ENCODE measurements at places on chromosomes 2 and 18.
A peak's percentile ranks its signal among the peaks of the same experiment; 100 is the strongest.

DNA sequence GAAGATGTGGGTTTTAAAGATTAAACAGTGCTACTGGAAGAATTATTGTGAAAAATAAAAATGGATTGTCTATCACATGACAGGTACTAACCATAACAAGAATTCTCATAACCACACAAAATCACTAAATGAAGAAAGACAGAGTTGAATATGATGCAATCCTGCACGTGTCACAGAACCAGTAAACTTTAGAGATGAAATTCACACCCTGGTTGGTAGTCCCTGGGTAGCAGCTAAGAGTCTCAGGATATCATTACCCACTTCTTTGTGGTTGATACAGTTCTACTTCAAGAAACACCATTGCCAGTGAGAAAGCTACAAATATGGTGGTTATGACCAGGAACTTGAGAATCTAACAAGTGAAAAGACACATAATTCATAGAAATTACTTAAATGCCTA, 450.2 kb downstream of the ERBB4 start:
- no peak for DNase-seq

DNA sequence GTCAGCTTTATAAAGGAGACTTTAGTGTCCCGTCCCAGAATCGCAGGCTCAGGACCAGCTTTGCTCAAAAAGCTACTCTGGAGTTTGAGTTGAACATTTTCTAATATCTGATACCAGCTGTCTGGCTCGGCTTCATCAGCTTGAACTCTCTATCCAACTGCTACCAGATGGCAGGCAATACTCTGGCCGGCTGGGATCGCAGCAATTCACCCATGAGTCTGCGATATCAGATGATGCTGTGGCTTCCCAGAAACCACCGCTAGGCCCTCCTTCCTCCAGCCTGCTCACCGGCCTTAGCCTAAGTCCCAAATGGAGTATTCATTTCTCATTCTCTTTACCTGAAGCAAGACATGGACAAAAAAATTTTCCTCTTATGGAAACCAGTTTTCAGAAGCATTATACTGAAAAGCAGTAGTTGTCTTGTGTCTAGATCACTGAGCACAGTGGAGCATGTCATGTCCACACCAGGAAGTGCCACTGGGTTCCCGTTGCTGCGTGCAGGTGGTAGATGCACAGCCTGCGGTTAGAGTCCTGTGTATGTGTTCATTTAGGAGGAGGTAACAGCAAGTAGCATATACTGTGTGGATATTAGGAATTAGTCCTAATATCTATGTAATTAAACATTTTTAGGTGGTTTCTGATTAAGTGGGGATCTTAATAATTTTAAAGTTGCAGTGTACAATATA, 162.0 kb upstream of the SOX11 start:
- DNase-seq, result no peak

DNA sequence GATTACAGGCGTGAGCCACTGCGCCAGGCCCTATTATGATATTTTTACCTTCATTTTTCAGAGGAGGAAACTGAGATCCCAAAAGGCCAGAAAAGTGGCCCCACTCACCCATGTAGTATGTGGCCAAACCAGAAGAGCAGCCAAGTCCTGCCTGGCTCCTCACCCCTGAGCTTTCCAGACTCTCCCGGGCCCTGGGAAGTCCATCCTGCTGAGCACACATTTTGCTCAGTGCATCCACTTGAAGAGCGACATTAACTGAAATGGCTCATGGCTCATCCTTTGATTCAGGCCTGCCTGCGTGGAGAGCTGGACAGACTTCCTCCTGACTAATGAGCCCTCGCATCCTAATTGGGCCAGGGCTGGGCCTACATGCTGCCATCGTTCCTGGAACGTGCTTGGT, 9.5 kb upstream of the NGEF start:
- no peak for DNase-seq

DNA sequence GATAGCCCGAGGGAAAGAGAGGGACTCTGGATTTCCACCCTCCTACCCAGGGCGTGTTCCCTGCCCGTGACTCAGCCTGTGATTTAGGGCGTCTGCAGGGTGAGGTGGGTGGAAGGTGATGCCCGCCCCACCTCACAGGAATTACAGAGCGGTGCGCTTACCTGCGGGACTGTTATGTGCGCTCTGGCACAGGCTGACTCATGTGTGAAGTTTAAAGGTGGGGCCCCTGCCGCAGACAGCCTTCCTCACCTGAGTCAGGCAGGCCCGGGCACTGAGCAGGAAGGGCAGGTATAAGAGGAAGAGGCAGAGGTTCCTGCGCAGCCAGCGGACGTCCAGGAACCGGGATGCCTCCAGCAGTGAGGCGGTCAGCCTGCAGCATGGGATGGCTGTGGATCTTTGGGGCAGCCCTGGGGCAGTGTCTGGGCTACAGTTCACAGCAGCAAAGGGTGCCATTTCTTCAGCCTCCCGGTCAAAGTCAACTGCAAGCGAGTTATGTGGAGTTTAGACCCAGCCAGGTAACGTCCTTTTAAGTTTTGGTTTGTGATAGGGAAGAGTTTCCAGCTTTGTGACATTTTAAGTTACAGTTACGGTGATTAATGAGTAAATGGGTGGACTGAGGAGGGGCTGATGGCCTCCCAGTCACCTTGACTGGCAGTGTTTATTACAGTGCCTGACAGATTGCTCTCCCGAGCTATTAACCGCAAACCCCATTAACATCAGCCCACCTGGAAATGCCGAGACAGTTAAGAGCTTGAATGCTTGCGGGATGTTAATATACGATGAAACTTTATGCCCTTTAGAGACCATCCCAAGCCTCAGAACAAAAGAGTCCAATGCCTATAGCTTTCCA, 141.6 kb upstream of the TTC39C start:
- DNase-seq, result no peak

- no peak for DNase-seq
Observed at GRCh38 chr18:41630232-41630886, 324.7 kb upstream of the PIK3C3 start.

GRCh38 chr2:95225658-95226057, 18.3 kb downstream of the ZNF892 start:
- DNase-seq, result no peak

DNA sequence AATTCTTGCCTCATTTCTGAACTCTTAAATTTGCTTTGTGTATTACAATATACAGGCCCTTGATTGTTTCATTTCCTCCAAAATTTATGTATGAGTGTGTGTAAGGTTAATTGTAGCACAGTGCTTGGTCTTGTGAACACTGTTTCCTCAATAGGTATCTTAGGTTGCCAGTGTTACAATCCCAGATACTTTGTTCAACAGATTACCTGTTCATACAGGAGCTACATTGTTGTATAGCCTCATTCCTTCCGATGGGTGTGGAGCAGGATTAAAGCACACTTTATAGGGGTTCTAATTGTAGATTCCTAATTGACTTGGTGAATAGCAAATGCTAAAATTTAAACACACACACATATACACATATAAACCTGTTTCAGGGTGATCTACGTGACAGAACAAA, 10.7 kb downstream of the RBBP8 start:
- no peak for DNase-seq

DNA sequence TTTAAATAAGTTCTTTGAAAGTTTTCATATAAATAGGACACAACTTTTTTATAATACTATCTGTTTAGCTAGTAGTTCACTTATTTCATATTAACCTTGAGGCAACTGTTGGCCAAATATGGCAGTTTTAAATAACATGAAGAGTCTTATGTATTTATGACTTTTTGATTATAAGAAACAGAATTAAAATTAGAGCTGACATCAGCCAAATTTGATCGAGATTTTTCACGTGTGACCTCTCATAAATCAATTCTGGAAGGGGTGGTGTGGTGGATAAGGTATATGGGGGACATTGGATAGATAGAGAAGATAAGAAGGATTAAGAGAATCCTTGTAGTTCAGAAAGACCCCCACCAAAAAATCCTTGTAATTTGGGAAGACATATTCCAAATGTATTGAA, 776.6 kb downstream of the LRRTM4 start:
- DNase-seq, result no peak

GRCh38 chr2:17627434-17627833, 86.9 kb downstream of the VSNL1 start:
- DNase-seq, result peak; percentile 39

DNA sequence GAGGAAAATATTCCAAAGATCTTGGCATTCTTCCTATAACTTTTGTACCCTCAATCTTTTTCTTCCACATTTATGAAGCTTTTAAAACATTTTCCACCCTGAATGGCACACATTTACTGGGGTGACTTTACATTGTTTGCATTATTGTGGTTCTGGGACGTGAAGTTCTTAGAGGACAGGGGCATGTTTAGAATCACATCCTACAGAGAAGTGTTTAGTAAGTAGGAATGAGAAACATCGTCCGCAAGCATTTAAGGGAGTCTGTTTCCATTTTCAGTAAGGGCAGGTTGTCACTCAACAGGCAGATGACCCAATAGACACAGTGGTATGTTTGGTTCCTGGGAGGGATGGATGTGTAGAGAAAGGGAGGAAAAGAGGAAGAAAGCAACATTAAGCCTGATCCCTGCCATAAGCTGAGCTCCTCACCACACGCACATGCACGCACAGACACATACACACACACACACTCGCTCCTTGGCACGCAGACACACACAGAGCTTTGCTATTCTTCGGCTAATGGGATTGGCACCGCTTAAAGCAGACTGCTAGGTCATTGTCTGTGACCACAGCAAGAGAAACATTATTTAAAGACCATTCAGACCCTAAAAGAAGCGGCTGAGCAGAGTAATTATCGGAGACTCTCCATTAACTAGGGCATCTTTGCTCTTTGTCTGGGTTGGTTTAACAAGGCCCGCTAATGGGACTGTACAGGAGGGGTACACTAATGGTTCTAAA, 14.2 kb upstream of the PLEKHM3 start:
- DNase-seq, result no peak

DNA sequence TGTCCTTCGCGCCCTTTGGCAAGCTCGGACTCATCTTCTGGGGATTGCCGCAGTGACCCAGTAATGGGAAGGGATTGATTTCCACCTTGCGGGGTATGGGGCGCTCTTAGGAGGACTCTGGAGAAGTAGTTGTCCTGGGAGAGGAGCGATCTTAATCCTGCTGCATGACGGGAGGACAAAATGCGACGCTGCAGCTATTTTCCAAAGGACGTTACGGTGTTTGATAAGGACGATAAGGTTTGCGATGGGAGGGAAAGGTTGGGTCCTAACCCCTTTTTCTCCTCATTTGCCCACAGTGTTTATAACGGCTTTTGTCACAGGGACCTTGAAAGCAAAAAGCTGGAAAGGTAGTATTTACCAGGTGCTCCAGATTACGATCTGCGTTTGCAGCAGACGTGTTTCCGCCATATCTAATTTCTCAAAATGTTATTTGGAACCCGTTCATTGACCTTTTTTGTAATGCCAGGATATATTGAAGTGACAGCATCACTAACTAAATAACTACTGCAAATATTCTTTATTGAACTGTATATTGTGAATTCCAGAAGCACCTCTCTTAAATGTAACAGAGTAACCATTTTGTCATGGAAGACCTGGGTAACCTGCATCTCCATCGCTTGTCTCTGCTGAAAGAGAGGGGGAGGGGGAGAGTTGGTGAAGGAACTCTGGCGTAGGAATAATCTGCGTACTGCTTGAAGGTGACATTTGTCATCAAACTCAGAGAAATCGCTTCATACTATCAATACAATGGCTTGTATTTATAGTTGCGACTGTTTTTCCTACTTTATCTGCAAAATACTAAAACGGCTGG, 590 bp downstream of the MDH1 start:
- no peak for DNase-seq

GRCh38 chr2:55518841-55519165, 715 bp upstream of the CFAP36 start:
- DNase-seq, result peak; percentile 6

- peak; percentile 83 for DNase-seq
Observed at GRCh38 chr2:28300485-28301341, 91.9 kb upstream of the FOSL2 start.

DNA sequence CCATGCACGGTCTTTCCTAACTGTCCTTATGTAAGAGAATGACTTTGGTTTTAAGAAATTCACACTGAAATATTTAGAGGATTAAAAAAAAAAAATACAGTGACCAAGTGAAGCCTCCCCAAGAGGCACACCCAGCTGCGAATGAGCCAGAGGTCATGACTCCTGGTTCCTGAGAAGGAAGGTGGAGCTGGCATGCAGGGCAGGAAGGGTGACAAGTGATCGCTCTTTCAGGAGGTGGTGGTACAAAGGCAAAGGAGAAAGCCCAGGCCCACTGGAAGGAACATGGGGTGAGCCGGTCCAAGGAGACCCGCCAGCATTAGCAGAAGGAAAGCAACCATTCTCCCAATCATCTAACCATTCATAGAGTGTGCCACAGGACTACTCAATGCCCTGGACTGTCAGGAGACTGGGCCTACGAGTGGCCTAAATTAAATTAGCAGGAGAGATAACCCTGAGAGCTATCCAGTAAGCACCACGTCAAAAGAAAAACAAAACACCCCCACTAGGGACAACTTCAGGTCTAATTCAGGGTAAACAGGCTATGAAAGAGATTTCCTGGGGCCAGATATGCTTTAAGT, 7.8 kb downstream of the INO80C start:
- no peak for DNase-seq

DNA sequence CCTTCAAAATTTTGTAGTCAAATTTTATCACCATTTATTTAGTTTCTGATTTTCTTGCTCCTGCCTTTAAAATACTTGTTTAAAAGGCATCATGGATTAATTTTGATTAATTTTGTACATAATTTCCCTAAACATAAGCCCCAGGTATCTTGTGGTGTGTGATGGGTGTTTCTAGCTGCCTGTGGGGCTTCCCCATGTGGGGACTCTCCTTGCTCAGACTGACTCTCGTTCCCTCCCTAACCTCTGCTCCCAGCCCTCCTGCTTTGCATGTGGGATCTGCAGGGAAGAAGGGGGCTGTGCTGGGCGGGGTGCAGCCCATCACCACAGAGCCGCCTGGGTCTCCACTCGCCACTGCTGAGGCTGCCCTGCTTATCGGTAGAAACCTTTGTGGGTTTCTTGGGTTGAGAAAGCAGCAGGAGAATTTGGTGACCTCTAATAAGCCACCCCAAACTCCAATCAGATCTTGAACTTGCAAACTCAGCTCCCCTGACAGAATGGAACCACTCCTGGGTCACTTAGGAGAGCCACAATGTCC, 72.5 kb downstream of the MRPS9 start:
- DNase-seq, result no peak

- no peak for DNase-seq
Observed at GRCh38 chr2:134014196-134014960, 239.5 kb upstream of the MGAT5 start.

GRCh38 chr2:15191789-15192188, 369.3 kb downstream of the NBAS start:
- DNase-seq, result no peak
